ENCODE measurements at places on chromosomes 1 and 21. TPM values are rescaled to one million over a fixed set of nuclear protein-coding genes. Genes with fewer than 3 reads are reported as not detected.

DNA sequence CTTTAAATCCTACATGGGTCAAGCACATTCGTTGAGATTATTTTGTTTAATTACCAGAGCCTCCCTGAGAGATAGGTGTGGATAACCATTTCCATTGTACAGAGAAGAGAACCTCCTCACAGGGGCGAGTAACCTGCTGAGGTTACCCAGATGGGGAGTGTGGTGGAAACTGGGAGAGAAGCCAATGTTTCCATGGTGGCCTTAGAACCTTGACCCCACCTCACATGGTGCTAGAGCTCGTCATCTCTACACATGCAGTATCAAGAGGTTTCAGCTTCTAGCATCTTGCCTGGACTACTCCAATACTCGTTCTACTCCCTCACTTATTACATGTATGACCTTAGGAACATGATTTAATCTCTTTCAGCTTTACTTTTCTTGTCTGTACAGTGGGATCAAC lies 4.8 kb downstream of the REG4 start:
- peaks cover 16% of the 10 kb centered on the region for H3K27me3 ChIP-seq
- H3K4me3 ChIP-seq: no peak overlapping the region
- no peaks in the 10 kb centered on the region for H3K36me3 ChIP-seq
- DNase-seq: no peak
- H3K27ac ChIP-seq: no peak overlapping the region
- no peaks in the 10 kb centered on the region for H3K4me1 ChIP-seq

- no peak overlapping the region for H3K4me3 ChIP-seq
- H3K4me1 ChIP-seq: no peaks in the 10 kb centered on the region
- no peaks in the 10 kb centered on the region for H3K27me3 ChIP-seq
- no peak for DNase-seq
- H3K27ac ChIP-seq: no peak overlapping the region
These were observed 110.6 kb downstream of the USP25 start for GRCh38 chr21:15840406-15840805.

DNA sequence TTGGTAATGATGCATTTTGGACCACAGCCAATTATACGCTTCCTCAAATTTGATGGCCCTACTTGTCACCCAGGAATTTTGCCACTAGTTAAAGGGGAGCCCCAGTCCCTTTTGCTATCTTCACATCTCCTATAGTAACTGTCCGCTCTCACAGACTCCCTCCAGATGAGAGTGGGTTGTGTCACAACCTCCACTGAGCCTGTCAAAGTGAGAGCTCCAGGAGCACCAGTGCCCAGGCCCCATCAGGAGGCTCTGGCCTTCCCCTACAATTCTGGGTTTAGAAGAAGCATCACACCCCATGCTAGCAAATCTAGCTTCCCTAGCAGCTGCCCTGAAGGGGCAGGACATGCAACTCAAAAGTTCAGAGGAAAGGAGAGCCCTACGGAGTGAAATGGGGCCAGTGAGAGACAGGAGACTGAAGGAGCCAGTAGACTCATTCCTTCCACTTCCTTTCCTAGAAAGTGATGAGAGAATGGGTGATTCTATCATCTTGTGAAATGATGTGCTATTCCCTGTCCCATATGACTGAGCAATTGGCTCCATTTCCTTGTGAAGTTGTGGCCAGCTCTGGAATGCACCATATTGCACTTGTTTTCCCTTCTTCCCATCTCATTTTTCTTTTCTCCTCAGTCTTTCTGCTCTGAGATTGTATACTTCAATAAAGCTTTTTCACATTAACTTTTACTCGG lies 541.3 kb downstream of the DPYD start:
- no peak for DNase-seq
- no peaks in the 10 kb centered on the region for H3K4me1 ChIP-seq
- no peak overlapping the region for H3K4me3 ChIP-seq
- no peaks in the 10 kb centered on the region for H3K27me3 ChIP-seq
- H3K36me3 ChIP-seq: no peaks in the 10 kb centered on the region
- no peak overlapping the region for H3K27ac ChIP-seq

DNA sequence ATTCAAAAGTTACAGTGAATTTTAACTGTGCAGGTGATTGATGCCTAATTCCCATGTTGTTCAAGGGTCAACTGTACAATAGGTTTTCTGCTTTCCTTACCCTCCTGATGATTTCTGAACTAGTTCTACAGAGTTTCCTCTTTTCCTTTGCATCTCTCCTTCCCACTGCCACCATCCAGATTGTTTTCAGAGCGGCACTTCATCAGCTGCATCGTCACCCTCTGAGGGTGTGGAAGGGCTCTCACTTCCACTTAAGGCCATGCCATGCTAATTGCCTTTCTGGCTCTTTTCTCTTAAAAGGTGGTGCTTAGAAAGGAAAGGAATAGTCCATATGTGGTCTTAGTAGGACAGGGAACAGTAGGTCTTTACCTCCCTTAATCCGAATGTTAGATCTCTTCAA lies 39.1 kb downstream of the DISC1 start:
- H3K27me3 ChIP-seq: no peaks in the 10 kb centered on the region
- H3K27ac ChIP-seq: no peak overlapping the region
- no peaks in the 10 kb centered on the region for H3K36me3 ChIP-seq
- no peaks in the 10 kb centered on the region for H3K4me1 ChIP-seq

GRCh38 chr21:31220575-31220974 lies 123.5 kb downstream of the TIAM1 start:
- H3K4me3 ChIP-seq: no peak overlapping the region
- no peaks in the 10 kb centered on the region for H3K36me3 ChIP-seq
- no peak overlapping the region for H3K27ac ChIP-seq
- no peaks in the 10 kb centered on the region for H3K27me3 ChIP-seq

DNA sequence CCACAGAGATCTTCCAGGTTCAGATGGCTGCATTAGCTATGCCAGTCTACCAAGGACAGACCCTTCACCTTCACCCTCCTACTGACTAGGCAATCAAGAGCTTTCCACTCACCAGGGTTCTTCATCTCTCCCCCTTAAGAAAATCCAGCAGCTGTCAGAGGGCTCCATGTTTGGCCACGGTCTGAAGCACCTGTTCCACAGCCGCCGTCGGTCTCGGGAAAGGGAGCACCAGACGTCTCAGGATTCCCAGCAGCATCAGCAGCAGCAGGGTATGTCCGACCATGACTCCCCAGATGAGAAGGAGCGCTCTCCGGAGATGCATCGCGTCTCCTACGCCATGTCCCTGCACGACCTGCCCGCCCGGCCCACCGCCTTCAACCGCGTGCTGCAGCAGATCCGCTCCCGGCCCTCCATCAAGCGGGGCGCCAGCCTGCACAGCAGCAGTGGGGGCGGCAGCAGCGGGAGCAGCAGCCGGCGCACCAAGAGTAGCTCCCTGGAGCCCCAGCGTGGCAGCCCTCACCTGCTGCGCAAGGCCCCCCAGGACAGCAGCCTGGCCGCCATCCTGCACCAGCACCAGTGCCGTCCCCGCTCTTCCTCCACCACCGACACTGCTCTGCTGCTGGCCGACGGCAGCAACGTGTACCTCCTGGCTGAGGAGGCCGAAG lies 13.8 kb downstream of the TMCC2 start:
- H3K36me3 ChIP-seq: no peaks in the 10 kb centered on the region
- H3K4me3 ChIP-seq: no peak overlapping the region
- no peak for DNase-seq
- H3K27me3 ChIP-seq: no peaks in the 10 kb centered on the region
- no peak overlapping the region for H3K27ac ChIP-seq

GRCh38 chr1:17244821-17245740 lies 3.8 kb upstream of the PADI3 start:
- no peaks in the 10 kb centered on the region for H3K36me3 ChIP-seq
- H3K27me3 ChIP-seq: no peaks in the 10 kb centered on the region
- no peaks in the 10 kb centered on the region for H3K4me1 ChIP-seq
- no peak overlapping the region for H3K4me3 ChIP-seq

DNA sequence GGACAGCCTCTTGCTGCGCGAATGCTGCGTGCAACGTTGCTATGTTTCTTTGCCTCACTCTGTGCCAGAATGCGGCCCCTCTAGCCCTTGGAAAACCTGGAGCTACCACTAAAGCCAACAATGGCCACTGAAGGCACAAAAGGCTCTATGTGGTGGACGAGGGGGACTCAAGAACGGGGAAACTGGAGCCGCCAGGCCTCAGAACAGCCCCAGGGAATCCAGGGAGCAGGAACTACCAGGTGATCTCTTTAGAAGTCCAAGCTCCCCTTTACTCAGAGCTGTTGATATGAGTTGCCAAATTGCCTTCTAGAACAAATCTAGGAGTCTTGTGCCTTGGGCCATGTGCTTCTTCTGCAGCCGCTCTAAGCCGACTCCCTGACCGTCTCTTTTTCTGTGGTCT lies 113.8 kb upstream of the ERRFI1 start:
- no peaks in the 10 kb centered on the region for H3K27me3 ChIP-seq
- DNase-seq: no peak
- peaks cover 16% of the 10 kb centered on the region for H3K4me1 ChIP-seq
- no peak overlapping the region for H3K4me3 ChIP-seq

The CYP2J2 gene
- 0.32 TPM for polyA plus RNA-seq

The IL20 gene
- not detected for polyA plus RNA-seq

The PRMT2 gene
- polyA plus RNA-seq: 57.6 TPM

The ADAM30 gene
- not detected for polyA plus RNA-seq

The OXCT2 gene
- polyA plus RNA-seq: 0.42 TPM

The FASLG gene
- 0.15 TPM for polyA plus RNA-seq

All from adrenal gland (tissue), 19 donors.